HT-29 (cell line): ENCODE measurements at places on chromosomes 1 and 21. TPM values are rescaled to one million over a fixed set of nuclear protein-coding genes. Genes with fewer than 3 reads are reported as not detected.
A peak's percentile ranks its signal among the peaks of the same experiment; 100 is the strongest.

GSTM5 gene
- total RNA-seq: not detected in 2 replicates

C1QC gene
- not detected in 2 replicates for total RNA-seq

KISS1 gene
- 0.23 and 3.1 TPM in 2 replicates for total RNA-seq

TOE1 gene
- total RNA-seq: 20.5 and 24.2 TPM in 2 replicates

NR5A2 gene
- total RNA-seq: 1.9 and 2.6 TPM in 2 replicates

CRABP2 gene
- 289 and 312 TPM in 2 replicates for total RNA-seq

DNA sequence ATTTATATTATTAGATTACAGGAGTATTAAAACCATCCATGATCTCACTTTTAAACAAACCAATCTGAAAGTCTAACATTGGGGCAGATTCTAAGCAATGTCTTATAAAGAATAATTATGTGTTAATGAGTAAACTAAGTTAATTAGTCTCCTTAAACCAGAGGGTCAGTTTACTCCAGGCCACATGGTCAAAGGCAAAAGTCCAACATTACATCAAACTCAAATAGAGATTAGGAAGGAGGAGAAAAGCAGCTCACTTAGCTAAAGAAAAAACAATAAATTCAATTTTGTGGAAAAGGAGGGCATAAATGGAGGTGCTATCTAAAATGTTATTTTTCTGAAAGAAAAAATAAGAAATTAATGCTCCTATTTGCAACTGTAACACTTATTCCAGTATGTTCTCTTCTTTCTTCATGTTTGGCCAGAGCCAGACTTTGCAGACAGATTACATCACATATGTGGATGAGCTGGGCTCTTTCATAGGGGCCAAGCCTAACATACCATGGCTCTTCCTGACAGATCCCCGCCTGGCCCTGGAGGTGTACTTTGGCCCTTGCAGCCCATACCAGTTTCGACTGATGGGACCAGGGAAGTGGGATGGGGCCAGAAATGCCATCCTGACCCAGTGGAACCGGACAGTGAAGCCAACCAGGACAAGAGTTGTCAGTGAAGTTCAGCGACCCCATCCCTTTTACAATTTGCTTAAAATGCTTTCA, 24.3 kb upstream of the FMO2 start:
- no peak for DNase-seq

DNA sequence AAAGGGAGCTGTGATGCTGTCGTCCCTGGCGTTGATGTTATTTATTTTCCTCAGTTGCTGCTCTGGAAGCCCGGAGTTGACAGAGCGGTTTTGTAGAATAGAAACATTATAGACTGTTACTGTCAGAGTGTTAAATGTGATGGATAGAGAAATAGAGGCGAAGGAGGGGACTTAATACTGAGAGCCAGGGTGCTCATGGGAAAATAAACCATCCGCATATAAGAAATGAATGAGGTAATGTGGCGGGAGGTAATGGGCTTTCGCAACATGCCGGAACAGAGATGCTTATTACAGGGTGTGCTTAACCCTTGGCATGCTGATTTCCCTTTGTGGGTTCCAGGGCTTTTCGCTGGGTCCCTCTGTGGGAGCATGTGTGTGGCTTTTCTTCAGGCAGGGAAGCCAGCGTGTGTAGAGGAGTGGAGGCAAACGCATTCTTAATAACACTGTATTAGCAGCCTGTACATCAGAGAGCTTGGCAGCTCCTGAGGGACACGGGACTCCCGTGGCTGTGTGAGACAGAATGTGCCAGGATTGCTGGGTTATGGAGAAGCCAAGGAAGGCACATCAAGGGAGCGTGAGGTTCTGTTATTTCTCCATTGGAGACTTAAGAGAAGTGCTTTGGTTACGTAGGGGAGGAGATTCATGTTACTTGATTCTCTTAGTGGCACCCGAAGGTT, 141.0 kb downstream of the PBX1 start:
- no peak for DNase-seq

DNA sequence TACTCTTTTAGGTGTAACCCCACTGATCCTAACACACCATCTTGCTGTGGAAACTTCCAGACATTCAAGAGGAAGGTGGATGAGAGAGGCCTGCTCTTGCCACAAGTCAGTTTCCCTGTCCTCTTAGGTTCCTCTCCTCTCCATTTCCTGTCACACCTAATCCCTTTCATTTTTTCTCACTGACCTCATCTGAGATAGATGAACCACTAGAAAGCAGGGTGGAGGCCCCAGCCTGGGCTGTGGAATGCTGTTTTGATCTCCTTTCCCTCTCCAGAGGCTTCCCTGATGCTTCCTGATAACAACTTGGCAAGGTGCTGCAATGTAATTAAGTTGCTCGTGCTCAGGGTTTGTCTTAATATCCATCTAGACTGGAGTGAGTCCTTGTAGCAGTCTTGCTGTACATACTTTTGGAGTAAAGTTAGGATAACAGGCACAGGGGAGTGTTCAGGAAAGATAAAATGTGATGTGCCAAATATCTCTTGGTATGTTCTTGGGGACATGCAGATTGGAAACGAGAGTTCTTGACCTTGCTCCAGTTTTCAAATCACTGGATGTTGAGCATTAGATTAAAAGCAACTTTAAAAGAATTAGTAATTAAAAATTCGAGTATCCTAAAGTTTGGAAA, 11.2 kb downstream of the LRRC42 start:
- peak; percentile 59 for DNase-seq

GRCh38 chr1:36350659-36351226, 27.3 kb upstream of the EVA1B start:
- no peak for DNase-seq

GRCh38 chr1:196059210-196059609, 549.0 kb downstream of the KCNT2 start:
- DNase-seq: peak; percentile 31

GRCh38 chr1:43564551-43565348, 34.1 kb downstream of the PTPRF start:
- DNase-seq: no peak

- DNase-seq: no peak
Observed at GRCh38 chr1:55259911-55260609, 44.9 kb upstream of the USP24 start.

GRCh38 chr1:155075535-155075934, 3.1 kb upstream of the EFNA3 start:
- no peak for DNase-seq

DNA sequence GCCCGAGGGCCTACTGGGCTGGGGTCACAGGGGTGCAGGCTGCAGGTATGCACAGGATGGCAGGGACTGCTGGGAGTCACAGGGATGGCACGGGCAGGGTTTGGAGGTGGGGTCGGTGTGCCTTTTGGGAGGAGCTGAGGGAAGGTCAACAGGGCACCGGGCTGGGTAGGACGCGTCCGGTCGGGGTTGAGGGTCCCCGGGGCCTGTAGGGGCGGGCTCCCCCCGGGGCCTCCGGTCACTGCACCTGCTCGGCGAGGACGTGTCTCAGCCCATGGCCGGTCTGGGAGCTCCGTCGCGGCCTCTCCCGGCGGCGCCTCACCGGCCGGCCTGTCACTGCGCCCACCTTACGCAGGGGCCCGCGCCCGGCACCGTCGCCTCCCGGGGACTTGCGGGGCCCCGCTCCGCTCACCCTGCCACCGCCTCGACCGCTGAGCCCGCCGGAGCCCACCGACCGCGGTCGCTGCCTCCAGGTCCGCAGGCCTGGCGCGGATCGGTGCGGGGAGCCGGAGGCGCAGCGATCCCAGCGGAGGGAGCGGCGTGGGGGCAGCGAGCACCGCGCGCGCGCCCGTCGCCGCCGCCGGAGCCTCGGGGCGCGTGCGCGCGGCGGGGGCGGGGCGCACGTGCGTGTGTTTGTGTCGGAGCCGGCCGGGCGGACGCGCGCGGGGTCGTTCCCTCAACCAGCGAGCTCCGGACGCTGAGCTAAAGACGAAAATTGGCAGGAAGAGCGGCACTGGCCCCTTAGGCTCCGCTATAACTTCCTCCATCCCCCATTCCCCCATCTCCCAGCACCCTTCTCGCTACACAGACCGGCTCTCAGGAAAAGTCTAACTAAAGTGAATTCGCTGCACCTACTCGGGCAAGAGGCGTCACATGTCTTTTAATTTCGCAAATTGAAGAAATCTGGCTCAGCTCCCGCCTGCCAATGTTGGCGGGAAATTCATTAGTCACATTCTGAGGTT, at the start of gene AMIGO1:
Gene AMIGO1, minus strand, starts transcription at position 552 of the 959 bp plus-strand sequence. CDS start 815 bp downstream, outside the sequence.
- DNase-seq: peak; percentile 31

DNA sequence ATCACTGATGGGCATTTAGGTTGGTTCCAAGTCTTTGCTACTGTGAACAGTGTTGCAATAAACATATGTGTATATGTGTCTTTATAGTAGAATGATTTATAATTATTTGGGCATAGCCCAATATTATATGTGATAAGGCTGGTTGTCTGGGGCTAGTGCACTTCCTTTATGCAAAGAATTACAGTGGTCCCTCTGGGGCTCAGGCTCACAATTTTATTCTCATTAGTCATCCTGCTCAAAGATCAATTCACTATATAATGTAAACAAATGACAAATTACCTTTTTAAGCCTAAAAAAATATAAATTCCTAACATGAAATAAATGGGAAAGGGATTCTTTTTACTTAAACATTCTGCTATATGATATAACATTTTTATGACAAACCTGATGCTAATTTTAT, 5.0 kb downstream of the PLPPR4 start:
- no peak for DNase-seq
